ENCODE measurements at places on chromosomes 12 and 14.
A peak's percentile ranks its signal among the peaks of the same experiment; 100 is the strongest.

GRCh38 chr14:72305561-72305960, 373.3 kb downstream of the RGS6 start:
- DNase-seq, result no peak

DNA sequence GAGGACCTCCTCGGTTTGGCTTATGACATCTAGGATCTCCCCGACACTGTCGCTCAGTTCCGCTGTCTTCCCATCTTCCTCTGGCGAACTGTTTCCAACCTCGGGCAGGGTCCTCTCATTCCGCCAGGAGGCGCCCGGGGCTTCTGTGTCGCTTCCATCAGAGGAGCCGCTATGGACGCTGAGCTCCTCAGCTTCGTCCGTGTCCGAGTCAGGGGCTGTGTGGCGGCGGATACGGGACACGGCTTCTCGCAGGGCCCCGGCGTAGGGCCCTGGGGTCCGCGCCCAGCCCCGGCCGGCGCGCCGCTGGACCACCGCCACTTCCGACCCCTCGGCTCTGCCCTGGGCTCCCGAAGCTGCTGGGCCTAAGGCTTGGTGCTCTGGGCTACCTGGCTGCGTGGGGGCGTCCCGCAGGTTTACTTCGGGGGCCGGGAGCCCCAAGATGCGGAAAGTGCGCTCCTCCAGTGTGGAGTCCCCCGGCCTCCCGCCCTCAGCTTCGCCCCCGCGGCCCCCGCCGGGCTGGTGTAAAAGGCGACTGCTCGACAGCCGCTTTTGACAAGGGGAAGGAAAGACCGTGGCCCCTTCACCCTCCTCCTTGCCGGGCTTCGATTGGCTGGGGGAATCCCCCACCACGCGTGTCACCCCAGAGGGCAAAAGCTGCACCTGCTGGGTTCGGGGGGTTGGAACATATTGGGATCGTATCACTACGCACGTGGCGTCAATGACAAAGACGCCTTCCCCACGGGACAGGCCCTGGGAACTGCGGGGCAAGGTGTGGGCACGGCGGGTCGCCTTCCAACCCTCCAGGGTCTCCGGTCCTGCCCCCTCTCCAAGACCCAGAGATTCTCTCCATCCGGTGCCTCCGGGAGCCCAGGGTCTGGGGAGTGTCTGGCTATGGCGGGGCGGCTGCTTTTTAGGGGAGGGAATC, 2.1 kb downstream of the DDN start:
- peak; percentile 65 for DNase-seq

- no peak for DNase-seq
Observed at GRCh38 chr14:103767336-103767894, 51.8 kb downstream of the ZFYVE21 start.

DNA sequence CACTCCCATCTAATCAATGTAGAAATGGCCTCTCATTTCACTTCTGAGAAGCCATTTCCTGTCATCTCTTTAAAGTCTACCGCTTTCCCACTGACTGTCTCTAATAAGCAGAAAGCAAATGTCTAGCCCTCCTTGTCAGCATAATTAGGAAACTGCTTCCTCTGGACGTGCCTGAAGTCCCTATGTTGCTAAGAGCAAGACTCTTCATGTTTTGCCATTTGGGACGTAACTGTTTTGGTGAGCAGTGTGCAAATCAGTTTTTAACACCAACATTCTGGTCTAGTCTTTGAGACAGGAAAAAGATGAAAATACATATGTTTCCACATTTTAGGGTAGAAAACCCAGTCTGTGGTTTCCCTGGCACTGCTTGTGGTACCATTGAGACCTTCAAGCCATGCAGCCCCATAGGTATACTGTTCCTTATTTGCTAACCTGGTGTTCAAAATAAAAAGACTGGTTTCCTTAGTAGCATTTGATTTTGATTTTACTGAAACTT, 22.2 kb downstream of the IFNG start:
- no peak for DNase-seq

GRCh38 chr12:68749443-68749842, 3.5 kb downstream of the SLC35E3 start:
- DNase-seq, result no peak

DNA sequence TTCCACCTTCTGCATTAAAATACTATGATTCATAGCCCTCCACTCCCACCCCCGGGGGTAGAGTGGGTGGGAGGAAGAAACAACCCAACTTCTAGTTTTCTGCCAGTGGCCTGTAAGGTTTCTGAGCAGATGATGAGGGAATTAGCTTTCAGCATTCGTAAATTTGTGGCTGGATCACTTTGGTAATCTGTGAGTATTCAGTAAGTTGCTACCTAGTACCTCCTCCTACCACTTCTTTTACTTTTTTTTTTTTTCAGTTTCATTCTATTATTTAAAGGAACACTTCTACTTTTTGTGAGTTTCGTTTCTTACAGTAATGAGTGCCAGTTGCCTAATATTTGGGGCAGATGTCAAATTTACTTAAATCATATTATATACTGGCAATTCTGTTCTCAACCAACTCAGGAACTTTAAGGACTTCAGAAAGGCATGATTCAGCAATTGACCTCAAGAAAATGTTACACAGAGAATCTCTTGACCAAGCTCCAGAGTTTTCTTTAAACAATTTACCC, 42.4 kb upstream of the EMP1 start:
- no peak for DNase-seq

- DNase-seq, result no peak
Observed at GRCh38 chr12:51677284-51677968, 86.4 kb downstream of the SCN8A start.

DNA sequence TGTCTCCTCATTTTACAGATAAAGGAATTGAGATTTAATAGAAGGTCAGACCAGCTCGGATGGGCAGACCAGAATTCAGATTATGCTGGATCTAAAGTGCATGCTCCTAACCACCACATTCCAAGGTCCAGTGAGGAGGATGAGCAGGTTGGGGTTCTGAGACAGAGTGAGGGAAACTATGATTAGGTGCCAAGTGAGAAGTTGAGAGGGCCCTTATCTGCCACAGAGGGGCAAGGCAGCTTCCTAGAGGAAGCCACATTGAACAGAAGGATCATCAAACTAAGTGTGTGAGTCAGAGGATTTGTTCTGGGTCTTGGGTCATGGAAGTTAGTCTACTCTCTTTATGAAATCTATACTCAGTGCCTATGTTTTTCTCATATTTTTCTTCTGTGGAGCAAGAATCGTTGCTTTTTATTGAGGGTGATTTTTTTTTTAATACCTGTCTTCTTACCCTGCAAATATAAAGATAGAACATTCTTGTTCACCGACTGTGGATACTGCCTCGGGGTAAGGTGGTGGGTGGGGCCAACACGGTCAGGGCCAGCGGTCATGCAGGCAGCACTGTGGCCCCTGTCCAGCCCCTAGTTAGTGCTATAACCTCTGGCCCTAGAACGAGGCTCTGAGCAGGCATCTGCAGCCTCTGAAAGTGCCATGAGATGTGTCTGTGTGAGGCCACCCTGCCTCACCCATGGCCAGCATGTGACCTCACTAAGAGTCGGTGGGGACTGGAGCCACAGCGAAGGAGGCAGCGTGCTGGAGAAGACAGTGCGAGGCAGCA, 55.6 kb upstream of the PTHLH start:
- no peak for DNase-seq

DNA sequence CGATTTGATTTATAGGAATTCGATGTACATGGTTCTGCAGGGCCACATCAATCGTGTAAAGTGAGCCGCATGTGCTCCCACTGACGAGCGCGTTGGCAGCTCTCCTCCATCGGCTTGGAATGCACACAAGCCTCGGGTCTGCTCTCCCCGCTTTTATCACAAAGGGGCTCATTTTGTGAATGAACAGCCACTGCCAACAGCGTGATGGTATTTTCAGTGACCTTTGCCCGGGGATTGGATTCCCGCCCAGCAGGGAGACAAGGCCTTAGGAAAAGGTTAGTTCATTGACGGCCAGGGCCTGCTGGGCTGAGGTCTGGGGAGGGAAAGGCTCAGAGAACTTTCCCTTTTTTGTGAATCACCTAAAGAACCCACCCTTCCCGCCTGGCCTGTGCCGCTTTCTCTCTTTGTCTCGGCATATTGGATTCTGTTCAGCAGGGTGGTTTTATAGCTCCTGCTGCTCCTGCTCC, 232.1 kb downstream of the MSRB3 start:
- no peak for DNase-seq

DNA sequence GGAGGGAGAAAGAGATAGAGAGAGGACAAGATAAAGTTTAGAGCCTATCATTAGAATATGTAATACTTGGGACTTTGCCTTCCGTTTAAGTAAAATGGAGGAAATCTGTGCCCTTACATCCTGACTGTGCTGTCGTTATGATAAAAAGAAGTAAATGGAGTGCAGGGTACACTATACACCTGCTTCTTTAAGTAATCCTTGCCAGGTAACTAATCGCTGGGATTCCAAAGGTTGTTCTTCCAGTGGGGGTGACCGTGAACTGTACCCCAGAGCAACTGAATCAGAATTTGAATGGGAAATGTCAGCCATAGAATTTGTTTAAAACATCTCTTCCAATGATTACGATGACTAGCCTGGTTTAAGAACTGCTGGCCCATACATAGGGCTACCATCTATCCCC, 126.1 kb upstream of the EEA1 start:
- DNase-seq, result no peak

- DNase-seq, result no peak
Observed at GRCh38 chr12:24797901-24798300, 151.0 kb downstream of the BCAT1 start.

- no peak for DNase-seq
Observed at GRCh38 chr12:49364989-49365388, 2.3 kb upstream of the SPATS2 start.

GRCh38 chr12:109728921-109729320, 15.3 kb downstream of the FAM222A start:
- no peak for DNase-seq

DNA sequence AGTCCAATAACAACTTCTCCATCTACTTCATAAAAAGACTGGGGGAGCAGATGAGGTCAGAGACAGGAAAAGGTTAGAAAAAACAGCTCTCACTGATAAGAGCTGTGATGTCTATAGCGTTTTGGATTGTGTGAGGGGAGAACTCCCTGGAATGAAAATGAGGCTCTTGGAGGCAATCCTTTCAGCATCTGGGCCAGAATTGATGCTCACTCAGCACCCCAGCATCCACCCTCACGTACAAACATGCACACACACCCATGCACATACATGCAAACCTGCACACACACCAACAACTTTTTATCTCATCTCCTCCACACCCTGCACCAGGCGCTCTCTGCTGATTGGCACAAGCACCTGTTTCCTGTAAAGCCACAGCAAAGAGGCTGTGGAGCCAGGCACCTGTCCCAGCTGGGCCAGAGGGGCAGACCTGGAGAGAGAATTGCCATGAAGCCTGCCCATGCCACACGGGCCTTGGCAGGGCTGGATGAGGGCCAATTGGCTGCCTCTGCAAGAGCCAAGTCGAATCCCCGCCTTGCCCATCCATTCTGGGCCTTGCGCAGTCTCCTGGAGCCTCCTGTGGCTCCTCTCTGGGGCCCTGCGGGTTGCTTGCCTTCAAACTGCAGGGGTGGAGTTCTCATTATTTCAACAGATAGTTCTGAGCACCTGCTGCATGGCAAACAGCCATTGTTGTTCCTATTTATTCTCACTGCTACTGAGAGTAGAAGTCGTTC, 53.1 kb downstream of the SYNE3 start:
- DNase-seq, result peak; percentile 21

DNA sequence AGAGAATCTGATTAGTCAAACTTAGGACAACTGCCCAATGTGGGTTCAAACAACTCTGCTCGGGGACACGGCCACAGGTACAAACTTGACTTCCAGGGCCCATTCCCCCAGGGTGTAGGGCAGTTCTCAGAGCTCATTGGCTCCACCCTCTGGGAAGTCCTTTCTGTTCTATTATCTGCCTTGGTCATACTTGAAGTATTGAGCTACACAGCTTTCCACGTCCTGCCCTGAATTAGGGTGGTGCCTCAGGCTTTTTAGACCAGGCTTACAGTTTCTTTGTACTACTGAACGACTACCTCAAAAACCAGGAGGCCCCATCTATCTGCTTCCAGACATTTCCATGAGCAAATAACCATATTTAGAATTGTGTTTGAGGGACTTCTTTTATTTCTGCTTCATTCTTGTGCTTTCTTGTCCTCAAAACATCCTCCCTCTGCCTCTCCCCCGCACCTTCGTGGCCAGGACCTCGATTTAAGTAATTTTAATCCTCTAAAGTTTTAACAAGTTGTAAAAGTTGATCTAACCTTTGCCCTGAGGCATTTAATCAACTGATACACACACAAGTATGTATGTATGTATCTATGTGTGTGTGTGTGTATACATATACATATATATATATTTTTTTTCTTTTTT, 281.7 kb upstream of the AMIGO2 start:
- peak; percentile 54 for DNase-seq

DNA sequence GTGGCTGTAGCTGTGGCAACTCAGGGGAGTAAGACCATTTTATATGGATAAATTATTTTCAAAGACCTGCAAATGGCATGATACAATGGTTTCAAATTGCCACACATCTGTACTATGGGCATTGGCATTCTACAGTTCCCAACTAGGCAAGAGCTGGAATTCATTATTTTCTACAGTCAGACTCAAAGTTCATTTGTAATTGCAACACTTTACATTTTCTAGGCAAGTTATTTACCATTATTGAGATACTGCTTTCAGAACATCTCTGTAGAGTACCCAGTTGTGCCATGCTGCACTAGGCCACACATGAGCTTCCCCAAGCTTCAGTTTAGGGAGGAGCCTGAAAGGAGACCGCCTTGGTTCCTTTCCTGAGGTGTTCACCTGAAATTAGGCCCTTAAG, 8.0 kb upstream of the ATG14 start:
- no peak for DNase-seq

GRCh38 chr12:32336261-32336660, 63.1 kb upstream of the FGD4 start:
- DNase-seq, result no peak

- no peak for DNase-seq
Observed at GRCh38 chr14:56585461-56586084, 6.0 kb downstream of the TMEM260 start.

DNA sequence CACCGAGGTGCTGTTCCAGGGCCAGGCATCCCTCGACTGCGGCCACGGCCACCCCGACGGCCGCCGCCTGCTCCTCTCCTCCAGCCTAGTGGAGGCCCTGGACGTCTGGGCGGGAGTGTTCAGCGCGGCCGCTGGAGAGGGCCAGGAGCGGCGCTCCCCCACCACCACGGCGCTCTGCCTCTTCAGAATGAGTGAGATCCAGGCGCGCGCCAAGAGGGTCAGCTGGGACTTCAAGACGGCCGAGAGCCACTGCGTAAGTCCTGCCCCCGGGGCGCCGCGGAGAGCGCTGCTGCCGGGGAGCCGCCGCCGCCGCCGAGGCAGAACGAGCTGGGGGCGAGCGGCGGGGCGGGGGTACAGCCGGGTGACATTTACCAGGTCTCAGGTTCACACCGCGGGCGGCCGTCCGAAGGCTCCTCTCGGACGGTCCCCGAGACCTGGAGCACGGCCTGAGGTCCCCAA, 1.4 kb downstream of the PLXNC1 start:
- peak; percentile 17 for DNase-seq

- no peak for DNase-seq
Observed at GRCh38 chr12:52323001-52323400, 1.8 kb upstream of the KRT83 start.

GRCh38 chr12:106412563-106412962, 55.0 kb downstream of the POLR3B start:
- DNase-seq, result no peak
